ENCODE measurements at places on chromosomes 6 and 20.

DNA sequence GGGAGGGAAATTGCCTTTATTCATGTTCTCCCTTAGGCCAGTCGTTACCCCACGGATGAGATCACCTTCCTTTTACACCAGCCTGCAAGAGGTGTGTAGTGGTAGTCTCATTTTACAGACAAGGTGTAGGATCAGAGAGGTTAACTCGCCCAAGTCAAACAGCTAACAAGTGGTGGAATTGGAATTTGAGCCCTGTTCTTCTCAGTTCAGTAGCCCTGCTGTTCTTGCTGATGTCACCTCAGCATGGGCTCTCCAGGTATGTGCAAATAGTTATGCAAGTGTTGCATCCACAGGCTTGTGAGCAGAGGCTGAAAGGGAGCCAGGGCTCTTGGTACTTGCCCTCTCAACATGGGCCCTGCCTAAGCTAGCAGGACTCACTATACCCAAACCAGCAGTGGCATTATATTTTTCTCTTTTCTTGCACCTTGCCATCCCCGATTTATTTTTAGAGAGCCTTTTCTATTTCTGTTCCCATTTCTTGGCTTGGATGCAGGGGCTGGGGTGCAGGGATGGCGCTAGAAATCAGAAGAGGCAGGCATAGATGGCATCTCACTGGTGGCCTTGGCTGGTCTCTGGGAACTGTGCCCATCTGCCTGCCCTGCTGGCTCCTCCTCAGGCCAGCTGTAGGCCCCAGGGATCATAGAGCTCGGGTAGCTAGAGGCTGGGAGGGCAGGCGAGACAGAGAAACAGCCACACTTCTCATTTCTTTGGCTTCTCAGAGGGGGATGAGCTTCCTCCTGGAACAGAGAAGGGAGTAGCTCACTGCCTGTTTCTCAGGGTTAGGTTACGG, 18.2 kb downstream of the PPARD start:
- no peak for DNase-seq

DNA sequence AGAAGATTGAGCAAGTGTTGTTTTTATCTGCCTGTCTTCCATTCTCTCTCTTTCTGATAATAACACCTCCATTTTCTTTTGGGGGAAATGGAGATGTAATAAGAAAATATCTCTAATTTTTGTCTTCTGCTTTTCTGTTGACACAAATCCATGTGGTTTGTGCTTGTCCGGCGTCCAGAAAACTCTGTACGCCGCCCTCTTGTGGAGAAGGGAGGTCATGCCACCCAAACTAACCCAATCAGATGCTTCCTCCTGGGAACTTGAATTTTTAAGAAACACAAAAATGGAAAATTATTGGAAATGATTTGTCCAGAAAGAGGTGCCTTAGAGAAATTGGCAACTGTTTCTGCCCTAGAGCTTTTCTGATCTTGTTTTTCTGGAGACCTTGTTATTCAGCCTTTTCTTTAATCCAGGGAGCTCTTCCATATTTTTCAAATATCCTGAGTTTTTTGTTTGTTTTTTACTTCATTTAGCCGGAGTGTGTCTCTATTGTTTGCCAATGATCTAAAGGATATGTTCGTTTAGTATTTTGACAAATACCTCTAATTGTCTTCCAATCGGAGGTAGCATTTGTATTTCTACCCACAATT, 17.8 kb upstream of the FNDC1 start:
- DNase-seq, result no peak

DNA sequence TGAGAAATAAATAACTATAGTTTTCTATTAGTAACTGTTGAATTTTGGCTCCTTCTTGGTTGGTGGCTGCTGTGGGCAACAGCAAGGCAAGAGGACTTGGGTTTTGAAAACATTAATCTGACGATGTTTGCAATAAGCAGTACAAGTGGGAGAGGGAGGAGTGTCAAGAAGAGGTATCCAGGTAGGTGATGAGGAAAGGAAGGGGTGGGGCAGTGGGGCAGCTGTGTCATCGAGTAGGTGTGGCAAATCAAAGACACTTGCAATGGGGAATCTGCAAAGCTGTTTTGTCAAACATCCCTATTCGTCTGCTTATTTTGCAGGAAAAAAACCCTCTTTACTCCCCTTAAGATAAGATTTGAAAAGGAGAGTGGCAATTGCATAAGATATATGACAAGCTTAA, 171.9 kb upstream of the MAP3K7 start:
- no peak for DNase-seq

DNA sequence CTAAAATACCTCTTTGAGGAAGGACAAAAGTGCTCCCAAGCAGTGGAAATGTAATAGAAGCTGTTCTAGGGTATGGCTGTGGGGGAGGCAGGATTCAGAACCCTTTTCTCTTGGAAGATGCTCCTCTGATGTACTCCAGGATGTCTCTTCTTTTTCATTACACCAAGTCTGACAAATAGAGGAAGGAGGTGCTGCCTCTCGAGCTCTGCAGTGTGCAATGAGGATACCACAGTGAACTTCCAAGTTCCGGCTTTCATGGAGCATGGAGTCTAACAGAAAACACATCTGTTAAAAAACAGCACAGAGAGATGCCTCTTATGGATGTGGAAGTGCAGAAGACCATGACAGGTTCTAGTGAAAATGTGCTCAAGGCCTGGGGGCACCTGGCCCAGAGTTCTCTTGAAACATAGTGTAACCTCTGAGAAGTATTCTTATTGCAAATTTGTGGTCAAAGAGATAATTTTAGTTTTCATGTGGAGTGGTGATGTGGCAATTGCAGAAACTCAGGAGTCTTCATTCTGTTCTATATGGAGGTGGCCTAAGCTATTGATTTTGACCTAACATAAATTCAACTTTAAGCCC, 362.0 kb upstream of the CITED2 start:
- no peak for DNase-seq

GRCh38 chr20:25032478-25033264, 25.3 kb downstream of the ACSS1 start:
- DNase-seq, result no peak

- DNase-seq, result no peak
These were observed 418.5 kb upstream of the BTBD3 start for GRCh38 chr20:11499101-11499634.

- DNase-seq, result no peak
These were observed 184.2 kb upstream of the BMP2 start for GRCh38 chr20:6583134-6583738.
